Posterior cingulate gyrus (tissue), 11 donors: ENCODE measurements at places on chromosomes 12 and 14.

- DNase-seq, result no peak
Observed at GRCh38 chr14:90815822-90816662, at the start of gene TTC7B. Gene TTC7B (minus strand): TSS chr14:90816430. CDS start chr14:90816295, 135 bp downstream.

GRCh38 chr12:60027266-60027665 is 431.4 kb downstream of the SLC16A7 start:
- no peak for DNase-seq

GRCh38 chr14:22194664-22195063 is 394.4 kb downstream of the DAD1 start:
- DNase-seq, result no peak

DNA sequence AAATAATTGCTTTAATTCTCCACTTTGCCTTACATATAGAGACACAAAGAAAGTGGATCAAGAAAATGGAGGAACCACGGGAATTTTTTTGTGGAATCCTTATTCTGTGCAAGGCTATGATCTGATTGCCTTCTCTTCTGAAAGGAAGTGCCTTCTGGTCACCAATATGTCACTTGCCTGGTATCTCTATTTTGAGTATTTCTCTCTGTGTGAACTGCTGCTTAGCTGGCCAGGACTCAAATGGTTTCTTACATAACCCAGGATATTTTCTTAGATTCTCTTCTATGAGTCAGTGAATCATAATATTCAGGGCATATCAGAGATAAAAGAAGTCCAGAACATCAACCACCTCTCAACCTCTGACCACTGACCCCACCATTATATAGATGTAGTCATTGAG is 156.1 kb downstream of the DIO2 start:
- no peak for DNase-seq

DNA sequence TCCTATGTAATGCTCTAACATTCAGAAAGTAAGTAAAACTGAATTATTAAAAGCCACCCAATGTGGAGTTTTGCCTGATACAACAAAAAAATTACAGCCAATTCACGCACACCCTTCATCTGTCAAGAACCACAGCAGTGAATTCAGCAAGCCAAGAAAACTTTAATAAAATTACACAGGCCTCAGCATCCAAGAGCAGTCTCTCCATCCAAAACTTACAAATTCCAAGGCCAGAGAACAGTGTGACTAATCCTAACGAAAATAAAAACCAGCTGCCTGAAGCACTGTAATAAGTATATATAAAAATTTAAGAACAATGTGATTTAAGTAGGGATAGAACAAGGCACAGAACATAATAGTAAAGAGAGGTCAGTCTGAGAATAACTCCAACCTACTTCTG is 54.2 kb downstream of the SIX6 start:
- DNase-seq, result no peak

DNA sequence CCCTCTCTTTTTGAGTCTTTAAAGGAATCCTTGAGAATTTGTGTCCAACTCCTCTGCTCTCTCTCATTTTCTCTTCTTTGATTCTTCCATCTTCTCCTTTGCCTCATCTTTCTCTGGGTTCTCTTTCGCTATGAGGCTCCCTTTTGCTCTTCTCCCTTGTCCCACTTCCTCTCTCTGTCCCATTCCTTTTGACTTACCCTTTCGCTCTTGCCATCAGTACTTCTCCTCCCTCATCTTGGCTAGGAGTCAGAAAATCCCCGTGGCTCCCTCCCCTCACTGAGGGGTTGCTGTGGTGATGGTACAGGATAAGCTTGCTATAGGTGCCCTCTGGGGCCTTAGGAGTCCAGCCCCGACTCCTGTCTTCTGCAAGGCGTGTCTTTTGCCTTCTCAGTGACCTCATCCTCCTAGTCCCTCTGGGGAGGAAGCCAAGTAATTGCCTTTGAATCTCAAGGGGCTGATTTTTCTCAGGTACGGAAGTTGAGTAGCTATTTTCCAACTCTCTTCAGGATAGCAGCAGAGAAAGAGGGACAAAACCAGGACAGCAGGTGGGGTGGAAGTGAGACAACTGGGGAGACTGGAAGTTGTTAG is 6.4 kb downstream of the PDE1B start:
- DNase-seq, result no peak

DNA sequence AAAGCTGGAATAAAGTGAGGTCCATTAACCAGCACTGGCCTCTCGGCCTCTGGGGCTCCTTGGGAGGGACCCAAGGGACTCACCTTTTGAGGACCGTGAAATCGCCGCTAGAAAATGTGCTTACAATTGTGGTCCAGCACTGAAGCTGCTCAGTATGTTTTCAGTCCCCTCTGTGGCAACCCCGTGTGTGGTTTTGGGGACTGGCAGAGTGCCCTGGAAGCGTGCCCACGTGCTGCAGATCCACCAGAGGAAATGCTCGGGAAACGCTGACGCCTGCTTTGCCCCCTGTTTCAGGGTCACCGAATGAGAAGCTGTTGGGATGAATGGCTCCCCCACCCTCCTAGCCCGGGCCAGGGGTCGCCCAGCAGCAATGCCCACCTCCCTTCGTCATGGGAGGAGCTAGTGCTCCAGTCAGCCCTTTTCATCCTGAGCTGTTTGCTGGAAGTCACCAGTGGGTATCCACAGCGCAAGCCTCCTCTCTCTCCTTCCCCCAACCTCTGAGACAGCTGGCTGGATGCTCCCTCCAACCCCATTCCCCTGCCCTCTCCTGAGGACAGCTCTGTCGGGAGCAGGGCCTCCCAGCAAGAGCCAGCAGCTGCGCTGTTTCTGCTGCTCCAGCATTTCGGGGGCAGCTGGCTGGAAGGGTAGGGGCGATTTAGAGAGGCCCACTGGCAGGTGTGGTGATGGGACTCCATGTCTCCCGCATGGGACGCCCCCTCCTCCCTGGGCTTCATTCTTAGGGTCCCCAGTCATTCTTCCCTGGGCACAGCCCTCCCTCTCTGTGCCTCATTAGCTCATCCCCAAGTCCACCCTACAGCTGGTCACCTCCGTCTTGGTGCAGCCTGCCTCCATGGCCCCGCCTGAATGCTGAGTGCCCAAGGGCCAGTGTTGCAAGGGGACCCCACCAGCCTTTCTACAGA is 33.2 kb upstream of the PPP1R13B start:
- DNase-seq, result no peak

DNA sequence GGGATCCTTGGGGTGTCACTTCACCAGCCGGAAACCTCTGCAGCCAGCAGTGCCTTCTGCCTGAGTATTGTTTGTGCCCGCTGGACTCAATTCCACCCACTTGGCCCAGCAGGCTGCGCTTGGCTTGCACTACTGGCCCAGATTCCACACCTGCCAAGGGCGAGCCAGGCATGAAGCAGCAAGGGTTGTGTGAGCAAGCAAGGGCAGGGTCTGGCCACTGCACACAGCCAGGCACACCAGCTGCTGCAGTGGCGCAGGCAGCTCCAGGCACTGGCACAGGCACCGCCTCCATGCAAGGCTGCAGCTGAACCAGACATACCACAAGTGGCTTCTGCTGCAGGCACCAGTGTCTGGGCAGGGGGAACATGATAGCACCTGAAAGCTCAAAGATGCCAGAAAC is 99.5 kb downstream of the NUAK1 start:
- DNase-seq, result no peak

DNA sequence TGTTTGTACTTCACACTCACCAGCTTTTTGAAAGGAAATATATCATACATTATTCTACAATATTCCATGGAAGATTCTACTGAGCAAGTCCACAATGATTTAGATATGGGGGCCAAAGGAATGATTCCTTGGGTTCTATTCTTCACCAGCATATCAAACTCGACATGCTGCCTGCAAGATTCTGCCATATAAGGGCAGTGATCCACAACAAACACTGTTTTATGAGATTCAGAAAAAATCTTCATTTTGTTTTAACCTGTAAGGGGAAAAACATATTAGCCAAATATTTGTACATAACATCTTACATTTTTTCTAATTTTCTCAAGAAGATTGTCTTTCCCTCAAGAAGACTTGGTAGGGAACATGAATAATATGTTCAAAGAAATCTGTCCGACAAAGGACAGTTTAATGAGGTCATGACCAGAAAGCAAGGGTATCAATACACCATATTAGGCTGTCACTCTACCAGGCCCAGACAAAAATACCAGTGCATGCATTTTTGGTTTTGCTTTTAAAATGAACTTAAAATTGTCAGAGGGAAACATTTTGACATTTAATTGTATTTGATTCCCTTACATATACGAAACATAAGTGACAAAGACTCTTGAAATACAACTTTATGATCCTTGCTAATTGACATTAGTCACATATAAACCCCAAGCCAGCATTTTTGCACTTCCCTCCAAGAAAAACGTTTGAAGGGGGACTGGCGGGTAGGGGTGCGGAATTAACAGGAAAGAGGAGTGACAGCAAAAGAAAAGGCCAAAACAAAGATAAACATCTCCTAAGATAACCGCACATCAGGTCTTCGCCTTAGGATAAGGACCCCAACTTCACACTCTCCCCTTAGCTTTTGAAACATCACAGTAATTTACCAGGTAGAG is 980 bp downstream of the INTS13 start:
- DNase-seq, result no peak

DNA sequence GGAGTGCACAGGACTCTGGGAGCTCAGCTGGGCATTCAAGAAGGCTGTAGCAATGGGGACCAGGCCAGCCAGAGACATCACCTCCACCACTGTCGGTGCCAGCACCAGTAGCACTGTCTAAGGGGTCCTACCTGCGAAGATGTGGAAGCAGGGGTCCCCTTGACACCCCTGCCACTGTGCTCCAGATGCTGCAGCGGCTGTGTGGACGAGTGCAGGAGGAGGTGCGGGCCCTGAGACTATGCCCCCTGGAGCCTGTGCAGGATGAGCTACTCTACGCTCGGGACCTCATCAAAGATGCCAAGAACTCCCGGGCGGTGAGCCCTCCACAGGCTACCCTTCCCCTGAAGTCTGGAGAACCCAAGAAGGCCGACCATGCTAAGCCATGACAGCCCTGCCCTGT is 8.6 kb downstream of the CARMIL3 start:
- DNase-seq, result no peak
